Cerebellar cortex (tissue), 1 donor: ENCODE measurements at places on chromosomes 13 and 19.

DNA sequence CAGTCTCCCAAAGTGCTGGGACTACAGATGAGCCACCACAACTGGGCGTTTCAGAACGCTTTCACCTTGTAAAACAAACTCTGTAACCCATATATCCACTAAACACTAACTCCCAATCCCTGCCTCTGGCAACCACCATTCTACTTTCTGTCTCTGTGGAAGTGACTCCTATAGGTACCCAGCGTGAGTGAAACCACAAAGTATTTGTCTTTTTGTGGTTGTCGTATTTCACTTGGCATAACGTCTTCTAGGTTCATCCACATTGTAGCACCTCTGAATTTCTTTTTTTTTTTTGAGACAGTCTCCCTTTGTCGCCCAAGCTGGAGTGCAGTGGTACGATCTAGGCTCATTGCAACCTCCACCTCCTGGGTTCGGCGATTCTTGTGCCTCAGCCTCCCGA lies 44.8 kb downstream of the BRD4 start:
- DNase-seq, result no peak

DNA sequence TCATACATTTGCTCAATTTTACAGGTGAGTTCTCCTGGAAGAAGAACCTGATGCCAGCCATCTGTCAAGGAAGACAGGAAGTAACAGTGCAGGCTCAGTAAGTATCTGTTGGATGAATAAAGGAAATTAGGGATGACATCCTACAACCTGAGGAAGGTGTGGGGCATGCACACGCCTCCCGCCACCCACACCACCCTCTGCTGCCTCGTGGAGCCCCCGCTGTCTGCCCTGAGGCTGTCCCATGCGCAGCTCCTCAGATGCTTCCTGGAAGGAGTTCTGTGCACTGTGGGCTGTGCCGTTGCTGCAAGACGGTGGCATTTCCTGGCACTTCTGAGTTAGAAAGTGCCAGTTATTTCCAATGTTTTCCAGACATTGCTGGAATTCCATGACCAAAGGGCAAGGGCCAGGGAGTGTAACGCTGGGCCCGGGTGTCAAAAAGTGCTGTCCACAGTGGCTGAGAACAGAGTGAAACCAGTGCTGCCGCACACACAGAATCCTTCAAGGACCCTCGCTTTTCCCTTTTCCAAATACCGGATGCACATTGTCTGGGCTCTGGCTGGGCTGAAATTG lies 4.2 kb upstream of the TEX29 start:
- DNase-seq, result peak; percentile 22

- DNase-seq, result peak; percentile 70
Observed at GRCh38 chr13:44573790-44574465, 2.2 kb downstream of the TSC22D1 start.

- no peak for DNase-seq
Observed at GRCh38 chr19:48030073-48030472, 13.8 kb downstream of the CABP5 start.

DNA sequence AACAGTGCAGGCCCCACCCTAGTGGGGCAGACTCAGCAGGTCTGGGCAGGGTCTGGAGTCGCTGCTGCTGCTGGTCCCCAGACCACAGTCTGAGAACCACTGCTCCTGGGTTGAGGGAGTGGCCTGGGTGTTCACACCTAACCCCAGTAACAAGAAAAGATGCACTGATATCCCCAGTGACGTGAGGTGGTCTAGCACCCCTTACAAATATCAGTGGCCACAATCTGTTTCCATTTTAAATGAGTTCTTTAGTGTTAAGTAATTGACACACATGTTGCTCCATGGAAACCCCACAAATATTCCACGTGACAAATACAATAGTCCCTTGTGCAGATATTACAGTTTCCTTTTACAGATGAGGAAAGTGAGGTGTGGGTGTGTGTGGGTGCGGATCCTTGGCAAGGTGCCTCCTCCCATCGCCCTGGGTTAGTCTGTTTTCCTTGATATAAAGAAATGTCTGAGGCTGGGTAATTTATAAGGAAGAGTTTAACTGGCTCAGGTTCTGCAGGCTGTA lies 96.3 kb upstream of the GPR183 start:
- no peak for DNase-seq

- DNase-seq, result no peak
Observed at GRCh38 chr13:43799191-43799590, 12.4 kb upstream of the ENOX1 start.

DNA sequence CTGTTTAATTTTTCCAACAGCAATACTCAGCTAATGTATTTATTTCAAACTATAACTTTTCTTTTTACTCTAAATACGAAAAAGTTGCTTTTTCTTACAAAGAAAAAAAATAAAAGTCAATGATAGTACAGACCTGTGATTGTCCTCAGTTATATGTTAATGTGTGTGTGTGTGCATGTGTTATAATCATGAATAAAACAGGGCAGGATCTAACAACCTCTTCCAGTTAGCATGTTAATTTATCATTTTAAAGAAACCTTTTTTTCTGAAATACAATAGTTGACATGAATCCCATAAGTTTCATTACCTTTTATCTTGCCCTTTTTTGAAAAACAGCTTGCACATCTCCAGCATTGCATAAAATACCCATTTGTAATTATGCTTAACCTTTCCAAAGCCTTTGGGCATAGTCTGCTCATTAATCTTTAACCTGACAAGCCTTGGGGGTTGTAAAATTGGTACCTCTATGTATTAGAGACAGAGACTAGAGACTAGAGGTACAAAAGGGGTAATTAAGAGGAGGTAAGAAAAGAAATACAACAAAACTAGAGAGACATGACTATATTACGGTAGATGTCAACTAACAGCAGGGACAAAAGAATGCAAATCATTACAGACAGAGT lies 828.1 kb downstream of the OLFM4 start:
- no peak for DNase-seq

DNA sequence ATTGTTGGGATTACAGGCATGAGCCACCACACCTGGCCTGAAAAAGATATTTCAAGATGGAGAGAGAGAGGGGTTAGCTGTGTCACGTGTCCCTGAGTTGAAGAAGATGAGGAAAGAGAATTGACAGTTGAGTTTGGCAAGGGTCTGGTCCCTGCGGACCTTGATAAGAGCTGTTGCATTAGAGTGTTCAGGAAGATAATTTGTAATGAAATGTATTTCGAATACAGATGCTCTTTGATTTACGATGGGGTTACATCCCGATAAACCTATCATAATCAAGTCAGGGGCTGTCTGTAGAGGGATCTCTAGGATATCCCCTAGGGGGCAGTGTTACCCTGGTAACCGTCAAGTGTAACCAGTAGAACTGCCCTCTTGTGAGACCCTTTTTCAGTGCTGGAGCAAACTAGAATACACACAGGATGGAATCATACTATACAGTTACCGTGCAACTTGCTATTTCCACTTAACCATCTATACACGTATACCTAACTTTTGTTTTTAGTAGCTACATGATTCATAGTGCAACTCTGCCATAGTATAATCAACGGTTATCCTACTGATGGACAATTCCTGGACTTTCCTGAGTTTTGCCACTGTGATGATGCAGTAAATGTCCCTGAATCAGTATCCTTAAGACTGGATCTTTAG lies 1.5 kb upstream of the ELOF1 start:
- peak; percentile 82 for DNase-seq

GRCh38 chr19:55370305-55370988 lies at the start of gene IL11:
TSS of gene IL11 (minus strand) at chr19:55370463. CDS start at chr19:55370310, 153 bp downstream.
- DNase-seq, result no peak

GRCh38 chr19:47157431-47158321 lies 27.0 kb downstream of the SAE1 start:
- DNase-seq, result peak; percentile 29

DNA sequence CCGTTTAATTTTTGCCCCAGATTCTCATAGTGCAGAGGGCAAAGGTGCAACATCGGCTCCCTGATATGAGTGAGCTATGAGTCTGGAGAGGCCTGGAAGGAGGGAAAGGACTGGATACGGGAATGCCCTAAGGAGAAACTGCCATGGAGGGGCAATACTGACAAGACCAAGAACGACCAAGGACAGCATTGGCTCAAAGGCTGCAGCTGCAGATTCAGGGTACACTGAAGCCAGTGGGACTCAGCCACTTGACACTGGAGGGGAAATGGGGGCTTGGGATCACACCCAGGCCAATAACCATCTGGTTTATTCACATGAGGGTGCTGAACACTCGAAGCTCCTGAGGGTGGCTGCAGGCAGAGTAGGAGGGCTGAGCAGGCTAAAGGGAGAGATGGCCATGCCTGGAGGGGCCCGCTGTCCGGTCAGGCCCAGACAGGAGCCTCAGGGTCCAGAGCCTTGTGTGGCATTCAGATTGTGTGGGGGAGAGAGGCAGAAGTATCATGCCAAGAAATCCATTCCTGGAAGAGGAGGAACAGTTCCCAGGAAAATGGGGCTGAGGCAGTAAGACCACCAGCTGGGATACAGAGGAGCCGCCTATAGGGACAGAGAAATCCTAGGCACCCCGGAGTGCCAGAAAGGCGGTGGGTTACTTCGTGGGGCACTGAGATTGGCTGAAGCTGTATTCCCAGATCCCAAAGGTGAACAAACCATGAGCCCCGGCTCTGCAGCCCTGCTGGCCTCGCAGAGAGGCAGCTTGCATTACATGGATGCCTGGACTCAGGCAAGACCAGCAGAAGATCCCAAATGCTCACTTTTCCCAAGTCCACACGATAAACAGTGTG lies 20.7 kb downstream of the COL4A1 start:
- DNase-seq, result no peak

DNA sequence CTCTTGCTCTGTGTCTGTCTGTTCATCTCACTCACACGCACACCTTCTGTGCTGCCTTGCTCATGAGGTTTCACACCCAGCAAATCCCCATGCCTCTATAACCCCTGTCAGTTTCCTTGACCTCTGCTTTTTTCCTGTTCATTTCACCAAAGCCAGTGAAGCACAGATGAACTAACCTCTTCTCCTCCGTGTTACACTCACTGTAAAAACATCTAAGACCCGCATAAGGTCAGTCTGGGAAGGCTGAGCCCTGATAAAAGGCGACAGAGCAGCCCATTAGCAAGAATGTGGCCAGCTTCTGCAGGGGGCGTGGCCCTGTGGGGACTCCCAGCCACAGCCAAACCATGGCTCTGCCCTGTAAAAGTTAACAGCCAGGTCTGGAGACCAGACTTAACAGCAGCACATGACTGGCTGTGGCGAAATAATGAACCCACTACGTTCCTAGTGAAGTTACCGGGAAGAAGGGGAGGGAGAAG lies 42.8 kb upstream of the NPAS1 start:
- peak; percentile 82 for DNase-seq

DNA sequence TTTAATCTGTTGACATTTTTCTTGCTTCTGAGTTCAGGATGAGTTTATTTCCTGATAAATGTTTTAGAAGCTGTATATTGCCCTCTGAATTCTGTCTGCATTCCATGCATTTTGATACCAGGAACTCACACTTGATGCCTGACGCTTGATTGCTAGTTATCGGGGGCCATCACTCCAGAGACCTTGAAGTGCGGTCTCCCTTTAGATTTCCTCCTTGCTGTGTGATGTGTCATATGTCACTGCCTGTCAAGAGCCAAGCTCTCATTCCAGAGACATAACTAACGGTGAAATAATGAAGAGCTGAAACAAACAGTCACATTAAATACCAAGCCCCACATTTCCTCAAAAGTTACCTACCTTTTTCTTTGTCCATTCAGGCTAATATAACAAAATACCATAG lies 155.5 kb downstream of the TNFSF13B start:
- DNase-seq, result no peak

GRCh38 chr13:29193083-29193482 lies 372.9 kb downstream of the MTUS2 start:
- DNase-seq, result no peak

DNA sequence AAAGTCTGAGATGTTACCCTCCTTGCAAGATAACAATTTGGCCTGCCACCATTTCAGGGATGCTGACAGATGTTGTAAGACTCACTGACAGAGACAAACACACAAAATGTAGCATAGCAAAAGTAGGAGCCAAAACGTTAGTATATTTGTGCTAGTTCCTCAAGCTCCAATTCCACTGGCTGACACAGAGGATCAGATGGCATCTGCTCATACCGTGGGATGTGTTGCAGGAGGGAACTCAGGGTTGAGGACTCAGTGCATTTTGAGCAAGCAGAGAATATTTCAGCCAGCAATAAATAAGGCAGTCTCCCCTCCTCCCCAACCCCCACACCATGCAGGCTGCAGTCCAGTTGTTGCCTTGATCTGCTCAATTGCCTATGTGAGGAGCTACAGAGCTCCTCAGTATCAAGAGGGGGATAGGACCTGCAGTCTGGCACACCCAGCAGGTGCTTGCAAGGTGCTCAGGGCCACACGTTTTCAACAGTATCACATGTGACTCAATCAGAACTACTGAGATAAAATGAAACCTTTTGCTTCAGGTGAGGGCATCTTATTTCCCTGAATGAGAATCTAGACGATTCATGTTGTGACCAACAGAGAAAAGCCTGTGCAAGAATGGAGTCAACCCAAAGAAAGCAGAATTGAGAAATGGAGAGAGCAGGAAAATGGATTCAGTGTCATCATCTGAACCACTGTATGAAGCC lies 23.6 kb upstream of the LRCH1 start:
- peak; percentile 36 for DNase-seq
